ENCODE measurements at places on chromosomes 2 and 18. TPM values are rescaled to one million over a fixed set of nuclear protein-coding genes. Genes with fewer than 3 reads are reported as not detected.

Gene SMYD1
- total RNA-seq, result not detected

Gene MROH2A
- 0.23 TPM for total RNA-seq

Gene ZNF407
- 2.6 TPM for total RNA-seq

Gene SERPINB11
- total RNA-seq, result 0.03 TPM

Gene MCEE
- total RNA-seq, result 12.8 TPM

Gene KCNG2
- not detected for total RNA-seq

Gene CFC1
- total RNA-seq, result 0.11 TPM
